ENCODE measurements at places on chromosomes 5 and 9. TPM values are rescaled to one million over a fixed set of nuclear protein-coding genes. Genes with fewer than 3 reads are reported as not detected.

The LRRC19 gene
- total RNA-seq, result not detected

The OGN gene
- not detected for total RNA-seq

The IL13 gene
- total RNA-seq, result not detected

The PCDHAC2 gene
- total RNA-seq, result 4.2 TPM

The MTRR gene
- total RNA-seq, result 35.5 TPM

The GABRA6 gene
- not detected for total RNA-seq

Data from A549 treated with dexamethasone at 1 μM for 4 hours (cell line).